ENCODE measurements at places on chromosomes 11 and 22. TPM values are rescaled to one million over a fixed set of nuclear protein-coding genes. Genes with fewer than 3 reads are reported as not detected.
A peak's percentile ranks its signal among the peaks of the same experiment; 100 is the strongest.

RIBC2 gene
- polyA plus RNA-seq = not detected

DNA sequence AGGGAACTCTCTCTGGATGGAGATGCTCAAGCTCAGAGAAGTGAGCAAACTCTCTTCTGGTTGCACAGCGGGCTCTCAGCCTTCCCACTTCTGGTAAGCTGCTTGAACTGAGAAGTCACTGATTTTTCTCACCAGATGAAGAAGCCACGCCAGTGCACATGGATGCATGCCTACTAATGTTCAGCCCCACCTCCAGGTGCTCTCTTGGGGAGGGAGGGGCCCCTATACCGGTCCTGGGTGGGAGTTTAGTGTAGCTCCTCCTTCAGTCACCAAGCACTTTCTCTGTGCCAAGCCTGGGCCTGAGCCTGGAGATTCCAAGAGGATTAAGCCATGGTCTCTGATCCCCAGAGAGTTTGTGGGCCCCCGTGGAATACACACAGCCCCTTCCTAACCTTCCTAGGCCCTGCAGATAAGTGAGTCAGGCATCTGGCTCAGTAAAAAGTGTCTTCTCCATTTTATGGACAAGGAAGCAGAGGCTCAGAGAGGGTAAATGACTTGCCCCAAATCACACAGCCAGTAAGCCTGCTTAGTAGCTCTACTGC is 142.2 kb downstream of the ST3GAL4 start:
- no peak for DNase-seq

DNA sequence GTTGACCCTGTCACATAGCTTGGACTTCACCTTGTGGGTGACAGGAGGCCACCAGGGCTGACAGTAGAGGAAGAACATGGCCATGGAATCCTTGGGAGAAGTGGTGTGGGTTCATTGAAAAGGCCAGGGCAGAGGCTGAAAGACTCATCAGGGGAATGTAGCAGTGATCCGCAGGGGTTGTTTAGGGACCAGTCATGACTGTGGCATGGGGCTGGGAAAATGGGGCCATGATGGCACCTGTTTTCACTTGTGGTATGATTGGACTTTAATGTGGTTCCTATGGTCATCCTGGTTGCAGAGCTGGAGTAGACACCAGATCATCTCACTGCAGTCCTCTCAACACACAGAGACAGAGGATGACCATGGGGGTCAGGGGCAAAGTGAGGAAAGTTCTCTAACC is 66.7 kb upstream of the MYEOV start:
- no peak for DNase-seq

GRCh38 chr11:94245121-94245520 is 59.3 kb upstream of the IZUMO1R start:
- no peak for DNase-seq

DNA sequence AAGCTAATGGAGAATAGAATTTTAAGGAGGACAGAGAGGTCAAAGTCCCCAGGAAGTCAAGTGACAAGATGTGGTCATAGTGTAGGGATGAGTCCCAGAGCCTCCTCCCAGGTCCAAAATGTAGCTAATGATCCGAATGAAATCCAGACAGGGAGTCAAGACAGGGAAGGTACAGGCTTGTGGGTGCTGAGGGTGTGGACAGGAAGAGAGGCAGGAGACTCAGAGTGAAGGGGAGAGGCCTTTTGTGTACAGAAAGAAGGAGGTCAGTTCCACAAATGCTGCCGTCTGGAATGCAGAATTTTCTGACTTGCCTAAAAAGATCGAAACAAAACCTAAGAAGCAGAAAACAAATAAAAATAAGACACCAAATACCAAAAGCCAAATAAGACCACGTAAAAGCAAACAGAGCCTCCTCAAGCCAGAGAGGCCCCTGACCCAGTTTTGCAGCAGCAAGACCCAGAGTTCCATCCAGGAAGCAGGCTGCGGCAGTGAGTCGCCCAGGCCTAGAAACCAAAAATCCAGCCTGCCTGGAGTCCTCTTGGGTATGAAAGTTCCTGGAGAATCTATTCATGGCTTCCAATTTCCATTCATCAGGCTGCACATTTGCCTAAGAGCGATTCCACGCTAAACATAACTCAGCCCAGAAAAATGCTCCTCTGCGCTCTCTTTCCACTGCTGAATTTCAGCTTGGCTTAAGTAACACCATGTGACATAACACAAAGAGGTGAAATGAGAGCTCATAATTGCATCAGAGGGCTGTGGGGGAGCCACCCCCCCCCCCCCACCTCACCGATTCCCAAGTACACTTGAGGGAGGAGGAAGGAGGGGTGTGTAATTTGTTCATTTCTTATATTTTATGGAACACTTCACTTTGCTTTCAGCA is 71.2 kb downstream of the KIRREL3 start:
- DNase-seq = no peak

PPFIBP2 gene
- polyA plus RNA-seq = 0.67 TPM

DNA sequence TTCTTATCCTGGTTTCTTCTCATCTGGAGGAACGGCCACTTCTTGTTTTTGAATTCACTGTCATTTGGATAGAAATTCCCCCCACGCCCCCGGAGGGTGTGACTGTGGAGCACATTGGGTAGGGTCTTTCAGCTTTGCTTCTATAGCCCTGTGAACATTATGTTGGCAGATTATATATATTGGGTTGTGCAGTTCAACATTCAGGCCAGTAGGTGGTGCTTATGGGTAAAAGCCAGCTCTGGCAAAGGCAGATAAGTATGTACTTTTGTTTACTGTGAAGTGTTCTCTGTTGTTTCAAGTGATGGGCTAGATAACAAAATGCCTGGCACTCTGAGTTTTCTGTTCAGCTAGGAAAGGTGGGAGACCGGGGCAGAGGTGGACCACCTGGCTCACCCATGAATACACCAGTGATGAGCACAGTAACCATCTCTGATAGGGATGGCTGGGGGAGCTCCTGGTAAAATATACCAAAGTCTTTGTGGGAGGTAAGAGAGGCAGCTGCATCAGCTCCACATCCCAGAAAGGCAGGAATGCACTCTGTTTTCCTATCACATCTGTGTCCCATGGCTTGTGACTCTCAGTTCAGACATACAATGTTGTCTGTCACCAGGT is 1348.2 kb upstream of the RAG2 start:
- DNase-seq = peak; percentile 16

DNA sequence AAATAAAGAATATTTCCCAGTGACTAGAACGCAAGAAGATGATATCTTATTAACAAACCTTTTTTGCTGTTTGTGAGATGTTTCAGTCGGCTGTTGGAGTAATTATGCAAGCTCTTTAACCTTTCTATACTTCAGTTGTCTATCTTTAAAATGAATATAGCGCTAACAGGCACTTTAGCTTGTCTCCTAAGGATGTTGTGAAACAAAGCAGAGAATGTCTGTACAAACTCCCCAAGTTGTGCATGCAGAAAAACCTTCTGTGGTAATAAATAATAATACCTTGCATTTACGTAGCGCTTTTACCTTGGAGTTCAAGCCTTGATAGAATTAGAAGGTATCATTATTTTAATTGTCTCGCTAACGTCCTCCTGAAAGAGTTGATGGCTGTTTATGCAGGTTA is 1.9 kb upstream of the KDM2A start:
- no peak for DNase-seq

ADAMTS8 gene
- not detected for polyA plus RNA-seq

SLC39A13 gene
- 65.5 TPM for polyA plus RNA-seq

GRCh38 chr11:9008011-9008550 is 4.3 kb upstream of the NRIP3 start:
- no peak for DNase-seq

GRCh38 chr11:124897674-124898262 is at the start of gene ROBO4:
Gene ROBO4, minus strand, starts transcription at chr11:124897865. Its CDS starts 70 bp downstream, at chr11:124897795.
- peak; percentile 5 for DNase-seq

DNA sequence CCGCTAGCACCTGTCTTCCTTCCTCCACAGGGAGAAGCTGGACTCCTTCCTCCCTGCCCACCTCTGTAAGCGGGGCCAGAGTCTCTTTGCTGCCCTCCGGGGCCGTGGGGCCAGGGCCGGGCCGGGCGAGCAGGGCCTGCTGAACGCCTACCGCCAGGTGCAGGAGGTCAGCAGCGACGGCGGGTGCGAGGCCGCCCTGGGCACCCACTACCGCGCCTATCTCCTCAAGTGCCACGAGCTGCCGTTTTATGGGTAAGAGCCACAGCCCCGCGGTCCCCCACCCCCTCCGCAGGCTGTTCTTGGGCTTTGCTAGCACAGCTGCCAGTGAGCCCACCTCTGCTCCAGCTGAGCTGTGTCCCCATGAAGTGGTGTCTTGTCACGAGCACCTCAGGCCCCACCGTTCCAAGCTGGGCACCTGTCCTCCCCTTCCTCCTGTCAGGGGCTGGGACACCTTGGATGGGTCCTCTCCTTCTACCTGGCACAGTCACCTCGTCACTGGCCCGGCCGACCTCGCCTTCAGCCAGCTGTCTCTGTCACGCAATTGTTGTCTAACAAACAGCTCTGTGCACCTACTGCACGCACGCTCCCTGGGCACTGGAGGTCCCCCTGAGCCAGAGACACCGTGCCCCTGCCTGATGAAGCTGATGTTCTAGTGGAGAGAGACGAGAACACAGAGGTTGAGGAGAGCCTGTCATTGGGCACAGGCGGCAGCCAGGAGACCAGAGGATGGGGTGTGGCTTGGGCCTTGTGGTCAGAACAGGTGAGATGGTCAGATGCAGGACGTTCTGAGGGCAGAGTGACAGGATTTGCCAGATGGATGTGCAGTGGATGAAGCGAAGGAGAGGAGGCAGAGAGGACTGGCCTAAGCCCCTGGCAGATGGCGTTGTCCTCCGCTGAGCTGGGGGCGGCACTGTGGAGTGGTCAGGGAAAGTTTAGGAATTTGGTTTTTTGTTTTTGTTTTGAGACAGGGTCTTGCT is 10.6 kb downstream of the FRMD8 start:
- no peak for DNase-seq

DNA sequence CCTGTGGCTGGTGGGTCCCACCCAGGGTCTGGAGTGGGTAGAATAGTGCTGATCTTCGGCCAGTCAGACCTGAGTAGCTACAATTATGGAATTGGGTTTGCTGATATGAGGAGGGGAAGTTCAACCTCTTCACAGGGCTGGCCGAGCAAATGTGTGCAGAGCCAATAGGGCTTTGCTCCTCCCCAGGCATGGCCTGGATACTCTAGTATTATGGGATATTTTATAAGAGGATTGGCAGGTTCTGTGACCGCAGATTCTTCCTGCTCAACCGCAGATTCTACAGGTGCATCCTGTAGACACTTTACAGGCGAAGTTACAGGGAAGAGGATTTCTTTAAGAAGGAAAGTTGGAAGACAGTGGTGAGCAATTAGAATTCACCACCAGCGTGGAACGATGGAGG is 44.3 kb downstream of the TBC1D22A start:
- no peak for DNase-seq

DNA sequence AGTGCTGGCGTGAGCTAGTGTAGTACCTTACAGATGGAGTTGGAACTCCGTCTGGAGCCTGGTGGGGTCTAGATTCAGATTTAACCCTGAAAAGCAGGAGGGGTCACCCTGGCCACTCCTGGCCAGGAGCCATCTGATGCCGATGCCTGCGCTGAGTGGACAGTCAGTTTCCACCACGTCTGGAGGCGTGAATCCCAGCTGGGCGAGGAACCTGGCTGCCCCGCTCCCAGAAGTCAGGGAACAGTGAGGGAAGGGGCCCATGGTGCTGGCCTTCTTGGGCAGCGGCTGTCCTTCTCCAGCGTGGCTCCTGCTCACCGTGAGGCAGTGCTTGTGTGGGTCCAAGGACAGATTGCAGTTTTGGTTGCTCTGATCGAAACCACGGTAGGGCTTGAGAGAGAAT is 76.3 kb downstream of the PARVB start:
- DNase-seq = no peak

HORMAD2 gene
- polyA plus RNA-seq = not detected

DNA sequence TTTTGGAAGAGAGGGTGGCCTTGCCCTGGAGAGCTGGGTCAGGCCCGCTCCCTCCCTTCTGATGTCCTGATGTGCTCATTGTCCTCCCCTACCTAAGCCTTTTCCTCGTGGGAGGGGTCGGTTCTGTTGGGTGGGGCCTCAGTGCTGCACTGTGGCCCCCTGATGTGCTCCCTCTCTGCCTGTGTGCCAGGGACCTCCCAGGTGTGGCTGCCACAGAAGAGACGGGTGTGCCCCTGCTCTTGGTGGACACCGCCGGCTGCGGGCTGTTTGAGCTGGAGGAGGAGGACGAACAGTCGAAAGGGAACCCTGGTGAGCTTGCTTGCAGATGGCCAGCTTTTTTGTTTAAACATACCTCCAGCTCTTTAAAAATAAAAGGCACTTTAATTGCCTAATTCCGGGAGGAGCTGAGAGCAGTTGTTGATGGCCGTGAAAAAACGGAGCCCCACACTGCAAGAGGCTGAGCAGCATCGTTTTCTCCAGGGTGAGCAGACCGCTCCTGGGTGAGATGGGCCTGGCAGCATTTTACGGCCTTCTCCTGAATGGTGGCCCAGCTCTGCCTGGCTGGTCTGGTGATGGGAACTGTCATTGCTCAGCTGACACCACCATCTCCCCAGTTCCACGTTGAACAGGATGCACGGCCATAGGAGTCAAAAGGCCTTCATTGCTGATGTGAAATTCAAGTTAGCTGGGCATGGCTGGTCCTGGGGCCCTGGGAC is 30.1 kb downstream of the IGHMBP2 start:
- DNase-seq = no peak

SYTL2 gene
- polyA plus RNA-seq = 72.8 TPM

GRCh38 chr22:35138521-35138920 is 72.6 kb downstream of the ISX start:
- no peak for DNase-seq

- no peak for DNase-seq
Measured at GRCh38 chr22:38435010-38435409, 20.0 kb downstream of the KCNJ4 start.

DNA sequence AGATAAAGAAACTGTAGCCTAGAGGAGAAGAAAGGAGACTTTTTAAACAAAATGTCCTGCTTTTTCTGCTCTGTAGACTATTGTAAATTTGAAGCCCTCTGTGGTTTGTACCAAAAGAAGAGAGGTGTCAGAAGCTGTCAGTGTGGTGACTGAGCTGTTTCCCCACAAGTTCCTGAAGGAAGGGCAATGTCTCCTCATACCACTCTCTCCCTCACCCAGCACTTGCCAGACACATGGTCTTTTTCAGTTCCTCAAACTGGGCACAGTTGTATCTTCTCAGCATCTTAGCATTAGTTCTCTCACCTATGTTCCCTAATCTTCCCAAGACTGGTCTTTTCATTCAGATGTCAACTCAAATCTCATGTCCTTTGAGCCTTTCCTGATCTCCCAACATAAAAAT is 4.3 kb downstream of the BCO2 start:
- no peak for DNase-seq

- no peak for DNase-seq
Measured at GRCh38 chr22:45790401-45790800, 118.8 kb downstream of the ATXN10 start.

DNA sequence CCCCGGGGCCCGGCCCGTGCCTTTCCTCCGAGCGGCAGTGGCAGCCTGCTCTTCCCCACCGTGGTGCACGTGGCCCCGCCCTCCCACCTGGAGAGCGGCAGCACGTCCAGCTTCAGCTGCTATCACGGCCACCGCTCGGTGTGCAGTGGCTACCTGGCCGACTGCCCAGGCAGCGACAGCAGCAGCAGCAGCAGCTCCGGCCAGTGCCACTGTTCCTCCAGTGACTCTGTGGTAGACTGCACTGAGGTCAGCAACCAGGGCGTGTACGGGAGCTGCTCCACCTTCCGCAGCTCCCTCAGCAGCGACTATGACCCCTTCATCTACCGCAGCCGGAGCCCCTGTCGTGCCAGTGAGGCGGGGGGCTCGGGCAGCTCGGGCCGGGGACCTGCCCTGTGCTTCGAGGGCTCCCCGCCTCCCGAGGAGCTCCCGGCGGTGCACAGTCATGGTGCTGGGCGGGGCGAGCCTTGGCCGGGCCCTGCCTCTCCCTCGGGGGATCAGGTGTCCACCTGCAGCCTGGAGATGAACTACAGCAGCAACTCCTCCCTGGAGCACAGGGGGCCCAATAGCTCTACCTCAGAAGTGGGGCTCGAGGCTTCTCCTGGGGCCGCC is 11.9 kb downstream of the C22orf31 start:
- no peak for DNase-seq

GRCh38 chr11:16555956-16556355 is 182.5 kb upstream of the C11orf58 start:
- no peak for DNase-seq
